ENCODE measurements at places on chromosomes 11 and 22. TPM values are rescaled to one million over a fixed set of nuclear protein-coding genes. Genes with fewer than 3 reads are reported as not detected.

Gene RNF121
- polyA plus RNA-seq, result 13.4 TPM

Gene AHNAK
- 217 TPM for polyA plus RNA-seq

Gene ACTN3
- not detected for polyA plus RNA-seq

Gene TECTA
- polyA plus RNA-seq, result not detected

Gene SVIP
- 26.7 TPM for polyA plus RNA-seq

Measured in immature natural killer cell (primary cell).